ENCODE measurements at places on chromosomes 6 and 20. TPM values are rescaled to one million over a fixed set of nuclear protein-coding genes. Genes with fewer than 3 reads are reported as not detected.

ZC2HC1B gene
- total RNA-seq: not detected

ZDHHC14 gene
- 2.6 TPM for total RNA-seq

PHACTR1 gene
- total RNA-seq: not detected

TREM2 gene
- not detected for total RNA-seq

PROCR gene
- total RNA-seq: 105 TPM
